ENCODE measurements at places on chromosomes 11 and 22. TPM values are rescaled to one million over a fixed set of nuclear protein-coding genes. Genes with fewer than 3 reads are reported as not detected.

DNA sequence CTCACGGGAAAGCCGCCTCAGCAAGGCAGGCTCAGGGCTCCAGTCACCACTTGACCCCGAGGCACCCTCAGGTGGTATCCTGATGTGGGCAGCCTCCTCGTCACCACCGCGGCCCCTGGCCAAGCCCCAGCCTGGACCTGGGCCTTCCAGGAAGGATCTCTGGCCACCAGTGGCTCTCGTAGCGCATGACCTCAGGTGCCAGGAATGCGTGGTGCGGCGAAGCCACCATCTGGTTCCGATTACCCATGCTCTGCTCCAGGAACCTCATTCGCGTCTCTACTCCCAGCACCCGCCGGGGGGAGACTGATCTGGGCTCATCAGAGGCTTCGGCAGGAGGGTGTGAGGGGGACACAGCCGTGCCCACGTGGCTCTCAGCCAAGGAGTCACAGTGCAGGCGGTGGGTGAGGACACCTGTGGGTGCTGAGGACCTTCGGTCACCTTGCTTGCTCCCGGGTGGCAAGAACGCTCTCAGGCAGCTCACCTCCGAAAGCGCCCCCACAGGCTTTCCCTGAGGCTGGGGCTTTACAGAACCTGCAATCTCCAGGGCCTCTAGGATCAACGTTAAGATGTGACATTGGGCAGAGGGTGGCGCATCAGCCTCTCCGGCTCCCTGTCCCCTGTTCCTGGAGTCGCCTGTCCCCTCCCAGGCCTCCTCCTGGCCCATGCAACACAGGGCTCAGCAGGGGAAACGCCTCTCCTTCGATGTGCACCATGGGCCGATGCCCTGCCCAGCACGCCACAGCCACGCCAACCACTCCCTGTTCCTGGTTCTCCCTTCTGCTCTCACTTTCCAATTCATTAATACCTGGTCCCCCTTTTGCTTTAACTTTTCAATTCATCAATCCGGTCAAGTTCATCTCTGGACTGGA, 39.0 kb downstream of the TBX1 start:
- no peaks in the 10 kb centered on the region for H3K36me3 ChIP-seq
- H3K27ac ChIP-seq: no peak overlapping the region
- H3K27me3 ChIP-seq: no peaks in the 10 kb centered on the region
- H3K4me1 ChIP-seq: no peaks in the 10 kb centered on the region

DNA sequence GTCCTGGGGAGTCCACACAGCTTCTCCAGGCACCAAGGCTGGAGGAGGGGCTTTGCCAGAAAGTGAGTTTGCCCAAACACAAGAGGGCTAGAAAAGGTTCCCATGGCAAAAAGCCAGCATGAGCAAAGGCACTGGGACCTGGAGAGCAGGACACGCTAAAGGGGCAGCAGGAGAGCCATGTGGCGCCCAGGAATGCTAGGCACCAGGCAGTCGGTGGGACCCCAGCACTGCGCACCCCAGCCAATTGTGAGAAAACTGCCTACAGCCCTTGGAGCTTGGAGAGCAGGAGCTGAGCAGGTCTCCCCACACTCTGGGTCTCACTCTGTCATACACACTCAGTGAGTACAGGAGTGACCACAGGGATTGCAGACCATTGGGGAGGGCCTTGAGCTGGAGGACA, 5.2 kb upstream of the RAB1B start:
- H3K27me3 ChIP-seq: no peaks in the 10 kb centered on the region
- H3K4me3 ChIP-seq: no peak overlapping the region
- DNase-seq: no peak
- H3K27ac ChIP-seq: no peak overlapping the region
- peaks cover 6% of the 10 kb centered on the region for H3K4me1 ChIP-seq
- no peaks in the 10 kb centered on the region for H3K36me3 ChIP-seq

TRIM64C gene
- not detected for total RNA-seq

DNA sequence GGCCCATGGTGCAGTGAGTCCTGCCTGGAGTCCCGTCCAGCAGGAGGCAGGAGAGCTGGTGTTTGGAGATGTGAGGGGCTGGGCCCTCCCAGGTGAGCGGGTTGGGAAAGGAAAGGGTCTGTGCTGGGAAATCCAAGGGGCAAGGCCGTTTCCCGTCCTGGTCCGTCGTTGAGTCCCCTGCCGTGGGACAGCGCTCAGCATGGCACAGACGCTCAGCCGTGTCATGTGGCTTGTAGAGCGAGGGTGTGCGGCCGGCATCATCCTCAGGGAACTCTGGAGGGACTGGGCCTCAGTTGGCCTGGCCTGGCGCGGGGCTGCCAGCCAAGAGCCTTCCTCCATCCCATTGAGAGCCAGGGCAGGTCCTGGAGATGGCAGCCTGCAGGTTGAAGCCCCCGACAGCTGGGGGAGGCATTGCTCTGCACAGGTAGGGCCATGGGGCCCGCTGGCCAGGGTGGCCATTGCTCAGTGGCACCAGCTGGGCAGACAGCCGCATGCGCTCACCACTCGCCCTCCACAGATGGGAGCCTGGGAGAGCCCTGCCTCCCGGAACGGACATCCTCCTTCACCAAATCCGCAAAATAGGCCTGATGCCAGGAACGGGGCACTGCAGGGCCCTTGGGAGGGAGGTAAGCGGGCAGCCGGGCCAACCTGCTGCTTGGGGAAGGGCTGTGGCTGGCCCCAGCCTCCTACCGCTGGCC, 28.7 kb downstream of the KCNQ1 start:
- DNase-seq: no peak
- H3K4me1 ChIP-seq: no peaks in the 10 kb centered on the region
- H3K4me3 ChIP-seq: no peak overlapping the region

- no peak overlapping the region for H3K4me3 ChIP-seq
- no peak for DNase-seq
- no peaks in the 10 kb centered on the region for H3K27me3 ChIP-seq
- H3K4me1 ChIP-seq: peaks cover 3% of the 10 kb centered on the region
Observed at GRCh38 chr11:7021318-7021717, 1.0 kb downstream of the NLRP14 start.

All from ovary (tissue), 10 donors.